ENCODE measurements at places on chromosomes 2 and 18.

DNA sequence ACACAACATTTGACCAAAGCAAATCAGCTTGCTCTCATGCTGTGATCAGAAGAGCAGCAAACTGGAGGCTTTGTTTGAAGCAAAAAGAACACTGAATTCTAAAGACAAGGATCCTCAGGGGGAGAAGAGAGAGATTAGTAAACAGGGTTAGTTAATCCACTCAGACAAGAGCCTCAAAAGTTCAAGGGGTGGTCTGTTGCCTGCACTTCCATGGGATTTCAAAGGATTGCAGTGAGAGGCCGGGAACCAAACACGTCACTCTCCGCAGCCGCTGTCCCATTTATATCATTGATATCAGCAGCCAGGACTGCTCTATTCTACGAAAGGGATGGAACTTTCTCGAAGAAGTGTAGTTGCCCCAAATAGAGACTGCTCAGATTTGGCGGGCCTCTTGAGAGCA is 97.8 kb upstream of the SP3 start:
- peak; percentile 44 for DNase-seq

DNA sequence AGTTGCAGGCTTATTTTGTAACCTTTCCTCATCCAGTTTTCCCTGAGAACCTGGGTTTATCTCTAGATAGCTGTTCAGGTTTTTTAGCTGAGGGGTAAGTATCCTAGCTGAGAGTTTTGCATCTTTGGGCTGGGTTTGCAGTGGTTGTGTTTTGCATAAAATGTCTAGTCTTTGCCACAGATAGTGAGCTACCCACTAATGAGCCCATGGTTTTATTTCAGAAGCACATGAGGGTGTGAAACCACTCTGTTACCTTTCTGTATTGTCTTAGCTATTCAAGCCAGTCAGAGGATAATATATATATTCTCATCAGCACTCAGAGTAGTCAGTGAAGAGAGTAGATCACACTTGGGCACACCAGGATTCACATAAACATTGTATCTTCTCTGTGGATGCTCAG is 24.6 kb upstream of the TXNDC2 start:
- no peak for DNase-seq

DNA sequence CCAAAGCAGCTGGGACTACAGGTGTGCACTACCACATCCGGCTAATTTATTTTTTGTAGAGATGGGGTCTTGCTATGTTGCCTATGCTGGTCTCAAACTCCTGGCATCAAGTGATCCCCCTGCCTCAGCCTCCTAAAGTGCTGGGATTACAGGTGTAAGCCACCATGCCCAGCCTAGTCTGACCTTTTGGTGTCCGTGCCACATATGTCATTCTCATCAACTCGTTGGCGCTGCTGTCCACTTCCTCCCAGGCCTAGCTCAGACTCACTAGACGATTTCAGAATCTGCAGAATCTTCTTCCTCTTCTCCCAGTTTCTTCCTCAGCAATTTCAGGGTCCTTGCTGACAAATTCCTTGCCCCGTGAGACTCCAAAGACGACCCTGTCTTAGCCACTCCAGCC is 39.8 kb upstream of the DNMT3A start:
- no peak for DNase-seq

- DNase-seq, result peak; percentile 77
These were observed 105.0 kb upstream of the ALK start for GRCh38 chr2:30026091-30027055.

- no peak for DNase-seq
These were observed 1073.3 kb upstream of the CDH2 start for GRCh38 chr18:29250259-29250658.

GRCh38 chr2:12440731-12441130 is 276.0 kb upstream of the TRIB2 start:
- no peak for DNase-seq

DNA sequence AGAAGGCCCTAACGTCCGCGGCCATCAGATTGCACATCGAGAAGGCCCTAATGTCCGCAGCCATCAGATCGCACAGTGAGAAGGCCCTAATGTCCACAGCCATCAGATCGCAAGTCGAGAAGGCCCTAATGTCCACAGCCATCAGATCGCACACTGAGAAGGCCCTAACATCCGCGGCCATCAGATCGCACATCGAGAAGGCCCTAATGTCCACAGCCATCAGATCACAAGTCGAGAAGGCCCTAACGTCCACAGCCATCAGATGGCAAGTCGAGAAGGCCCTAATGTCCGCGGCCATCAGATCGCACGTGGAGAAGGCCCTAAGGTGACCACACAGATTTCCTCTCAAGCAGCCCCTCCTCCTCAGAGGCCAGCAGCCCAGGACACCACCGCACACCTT is 193.2 kb upstream of the PXDN start:
- no peak for DNase-seq

DNA sequence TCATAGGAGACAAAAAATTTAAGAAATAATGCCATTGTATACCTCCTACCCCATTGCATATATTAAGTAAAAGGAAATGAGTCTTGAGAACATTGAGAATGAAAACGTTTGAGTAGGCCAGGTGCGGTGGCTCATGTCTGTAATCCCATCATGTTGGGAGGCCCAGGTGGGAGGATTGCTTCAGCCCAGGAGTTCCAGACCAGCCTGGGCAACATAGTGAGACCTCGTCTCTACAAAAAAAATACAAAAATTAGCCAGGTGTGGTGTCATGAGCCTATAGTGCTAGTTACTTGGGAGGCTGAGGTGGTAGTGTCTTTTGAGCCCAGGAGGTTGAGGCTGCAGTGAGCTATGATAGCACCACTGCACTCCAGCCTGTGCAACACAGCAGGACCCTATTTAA is 107.7 kb upstream of the MGAT5 start:
- DNase-seq, result no peak

All from tongue (tissue), 3 donors.